A172 (cell line): ENCODE measurements at places on chromosomes 1 and 21. TPM values are rescaled to one million over a fixed set of nuclear protein-coding genes. Genes with fewer than 3 reads are reported as not detected.
A peak's percentile ranks its signal among the peaks of the same experiment; 100 is the strongest.

DNA sequence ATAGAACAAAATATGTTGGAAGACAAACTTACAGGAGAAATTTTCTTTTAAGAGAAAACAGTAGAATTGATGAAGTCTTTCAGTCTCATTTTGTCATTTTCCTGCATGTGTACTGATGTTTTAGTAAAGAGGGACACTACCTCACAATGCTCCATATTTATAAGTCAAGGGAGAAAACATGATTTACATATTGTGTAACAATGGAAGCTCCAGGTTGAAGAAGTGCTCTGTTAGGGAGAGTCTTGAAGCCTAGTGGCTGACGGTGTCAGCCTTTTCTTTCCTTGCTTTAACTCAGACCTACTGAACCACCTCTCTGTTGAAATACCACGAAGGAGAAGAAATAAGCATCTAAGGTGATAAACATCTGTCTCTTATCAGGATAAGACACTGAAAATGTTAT, 75.0 kb downstream of the C4BPA start:
- no peak for DNase-seq

GRCh38 chr1:67855961-67856360, 22.7 kb upstream of the GNG12 start:
- DNase-seq, result no peak

DNA sequence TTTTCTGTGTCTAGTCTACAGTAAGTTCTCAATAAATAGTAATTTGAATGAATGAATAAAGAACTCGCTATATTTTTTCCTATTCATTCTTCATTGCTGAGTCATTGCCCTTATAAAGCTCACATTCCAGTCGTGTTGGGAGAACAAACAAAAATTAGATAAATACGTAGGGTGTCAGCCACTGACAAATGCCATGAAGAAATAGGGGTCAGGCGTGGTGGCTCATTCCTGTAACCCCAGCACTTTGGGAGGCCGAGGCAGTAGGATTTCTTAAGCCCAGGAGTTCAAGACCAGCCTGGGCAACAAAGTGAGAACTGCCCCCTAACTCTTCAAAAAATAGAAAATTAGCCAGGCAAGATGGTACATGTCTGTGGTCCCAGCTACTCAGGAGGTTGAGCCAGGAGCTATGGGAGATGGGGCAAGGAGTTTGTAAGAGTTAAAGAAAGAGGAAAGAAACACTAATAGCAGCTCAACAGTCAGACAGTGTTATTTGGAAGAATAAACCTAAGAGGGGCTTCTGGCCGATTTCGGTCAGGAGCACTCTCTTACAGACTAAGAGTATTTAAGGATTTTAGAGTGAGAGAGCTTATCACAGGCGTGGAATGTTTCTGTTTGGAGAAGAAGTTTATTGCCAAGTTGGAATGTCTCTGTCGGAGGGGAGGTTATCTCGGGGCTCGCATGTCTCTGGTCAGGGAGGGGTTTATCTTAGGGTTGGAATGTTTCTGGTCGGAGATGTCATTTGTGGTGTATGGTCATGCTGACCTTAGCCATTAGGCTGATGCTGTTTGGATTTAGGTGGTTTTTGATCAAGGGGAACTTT, 1.8 kb upstream of the CHML start:
- DNase-seq, result peak; percentile 91

DNA sequence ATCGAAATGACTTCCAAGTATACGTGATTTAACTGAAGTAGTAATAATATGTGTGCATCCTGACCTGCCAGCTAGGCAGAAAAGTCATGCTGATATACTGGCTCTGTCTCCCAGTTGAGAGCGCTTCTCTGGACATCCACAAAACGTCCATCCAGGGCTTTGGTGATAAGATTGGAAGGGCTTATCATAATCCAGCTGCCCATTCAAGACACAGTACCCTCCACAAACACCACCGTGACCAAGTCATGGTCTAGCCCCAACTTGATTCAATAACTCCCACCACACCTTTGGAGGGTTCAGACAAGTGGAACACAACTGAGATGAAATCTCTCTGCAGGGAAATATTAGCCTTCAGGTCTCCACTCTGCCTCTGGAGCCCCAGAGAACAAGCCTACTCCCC, 76.2 kb downstream of the CD46 start:
- DNase-seq, result no peak

GRCh38 chr1:75985827-75986226, 53.6 kb upstream of the ASB17 start:
- DNase-seq, result no peak

DNA sequence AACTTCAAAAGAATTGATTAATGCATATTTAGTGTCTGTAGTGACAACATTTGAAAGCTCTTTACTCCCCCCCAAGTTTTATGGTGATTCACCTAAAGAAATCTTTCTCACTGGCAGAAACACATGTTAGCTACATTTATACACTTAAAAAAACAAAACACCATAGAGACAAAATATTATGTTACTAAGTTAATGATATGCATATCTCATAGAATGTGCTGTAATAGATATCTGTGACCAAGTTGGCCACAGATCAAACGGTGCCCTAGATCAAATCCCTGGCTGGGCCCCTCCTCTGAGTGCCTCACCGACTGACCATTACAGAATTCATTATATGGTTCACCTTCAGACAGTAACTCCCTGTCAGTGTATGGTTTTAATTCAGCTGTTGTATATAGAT, 322.1 kb upstream of the LYPLAL1 start:
- no peak for DNase-seq

DNA sequence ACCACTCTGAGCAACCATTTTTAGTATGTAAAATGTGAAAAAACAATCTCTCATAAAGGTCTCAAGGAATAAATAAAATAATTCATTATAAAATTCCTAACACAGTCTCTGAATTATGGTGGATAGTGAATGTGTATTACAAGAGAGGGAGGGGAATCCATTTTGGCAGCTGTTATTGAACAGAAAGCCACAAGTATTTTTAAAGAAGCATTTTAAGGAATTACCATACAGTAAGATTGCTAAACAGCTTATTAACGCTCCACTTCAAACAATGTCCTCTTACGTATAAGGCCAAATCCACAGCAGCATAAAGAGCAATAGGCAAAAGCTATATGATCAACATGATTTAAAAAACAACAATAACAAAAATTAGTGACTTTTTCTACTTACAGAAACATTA, 18.4 kb downstream of the PIGK start:
- no peak for DNase-seq

GRCh38 chr1:33302325-33302724, 18.6 kb downstream of the A3GALT2 start:
- no peak for DNase-seq

GRCh38 chr21:16345757-16346156, 616.0 kb downstream of the USP25 start:
- DNase-seq, result no peak

- DNase-seq, result no peak
Measured at GRCh38 chr21:27132266-27132665, 165.4 kb upstream of the ADAMTS5 start.

DNA sequence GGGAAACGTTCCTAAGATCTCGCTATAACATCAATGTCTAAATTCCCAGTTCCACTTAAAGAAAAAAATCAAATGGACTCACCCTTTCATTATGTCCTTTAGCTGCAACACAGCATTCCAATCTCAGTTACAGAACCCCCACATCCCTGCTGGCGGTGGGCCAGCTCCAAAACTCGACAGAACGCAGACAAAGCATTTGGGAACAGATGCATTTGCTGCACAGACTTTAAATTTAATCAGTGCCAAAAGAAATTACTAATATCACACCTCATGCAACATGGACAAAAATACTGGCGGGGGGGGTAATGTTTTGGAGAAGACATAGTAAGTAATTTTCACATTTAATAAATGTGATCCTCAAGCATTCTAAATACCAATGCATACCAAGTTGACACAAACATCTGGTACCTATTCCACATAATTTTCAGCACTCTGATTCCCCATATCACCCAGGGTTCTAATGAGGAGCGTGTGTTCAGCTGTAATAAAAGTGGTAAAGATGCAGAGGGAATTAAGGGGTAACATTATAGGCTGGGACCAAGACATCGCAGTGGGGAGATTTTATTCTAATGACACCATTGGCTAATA, 79.7 kb downstream of the TGFBR3 start:
- DNase-seq, result no peak

DNA sequence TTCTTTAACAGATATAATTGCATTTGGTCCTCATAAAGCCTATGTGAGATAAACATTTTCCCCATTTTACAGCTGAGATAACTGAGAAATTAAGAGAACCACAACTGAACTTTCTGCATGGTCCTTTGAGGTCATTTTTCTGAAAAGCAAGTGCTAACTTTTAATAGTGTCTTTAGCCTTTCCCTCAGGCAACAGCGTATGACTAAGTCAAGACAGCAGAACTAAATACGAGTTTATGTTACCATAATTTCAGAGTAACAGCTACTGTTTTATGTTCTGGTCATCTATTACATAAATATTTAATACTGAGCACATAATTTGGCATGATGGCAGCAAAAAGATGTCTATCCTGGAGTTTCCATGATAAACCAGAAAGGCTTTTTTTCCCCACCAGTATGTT, 95.6 kb downstream of the OLFML2B start:
- no peak for DNase-seq

DNA sequence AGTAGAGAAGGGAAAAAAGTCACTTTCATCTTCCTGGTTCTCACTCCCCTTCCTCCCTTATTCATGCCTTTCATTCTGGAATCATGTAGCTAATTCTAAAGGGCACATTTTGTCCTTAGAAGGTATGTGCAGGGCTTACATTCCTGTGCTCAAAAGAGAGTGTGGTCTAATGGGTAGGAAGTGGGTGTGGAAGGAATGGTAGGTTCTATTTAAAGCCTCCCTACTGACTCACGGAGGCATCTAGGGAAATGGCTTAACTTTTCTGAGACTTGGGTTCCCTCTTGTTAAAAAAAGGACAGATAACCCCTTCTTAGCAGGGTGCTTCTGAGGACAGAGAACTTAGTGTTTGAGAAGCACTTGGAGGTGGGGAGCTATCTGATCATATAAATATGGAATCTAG, 249.3 kb upstream of the DUSP10 start:
- DNase-seq, result peak; percentile 57

DNA sequence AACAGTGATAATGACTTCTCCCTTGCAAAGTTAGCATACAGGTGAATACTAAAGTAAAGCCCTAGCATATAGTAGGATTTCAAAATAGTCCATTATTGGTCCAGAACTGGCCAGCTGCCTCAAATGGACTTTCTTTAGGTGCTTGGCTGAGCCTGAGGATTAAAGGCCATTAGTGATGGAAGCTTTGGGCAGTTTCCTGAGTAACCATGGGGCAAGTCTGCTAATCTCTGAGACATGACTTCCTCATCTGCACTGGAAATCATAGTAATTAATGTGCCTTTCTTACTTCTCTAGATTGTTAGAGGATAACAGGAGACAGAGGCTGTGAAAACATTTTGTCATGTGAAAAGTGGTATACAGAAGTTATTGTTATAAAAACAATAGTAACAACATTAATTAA, 156.5 kb upstream of the UBE2U start:
- no peak for DNase-seq

- no peak for DNase-seq
Measured at GRCh38 chr1:228839656-228840055, 104.4 kb downstream of the RHOU start.

The ZNF593OS gene
- total RNA-seq, result not detected in 2 replicates

The SELL gene
- not detected in 2 replicates for total RNA-seq

The LRRC71 gene
- total RNA-seq, result not detected in 2 replicates

The IVL gene
- total RNA-seq, result not detected in 2 replicates

The FCRL1 gene
- total RNA-seq, result not detected in 2 replicates

The HHIPL2 gene
- 5.8 and 10.4 TPM in 2 replicates for total RNA-seq

The PEX11B gene
- total RNA-seq, result 40.8 and 41.8 TPM in 2 replicates

The PRKAA2 gene
- 4.0 and 4.8 TPM in 2 replicates for total RNA-seq

The EDARADD gene
- 0.53 TPM in 1 of 2 replicates, not detected in the other for total RNA-seq

The C4BPA gene
- total RNA-seq, result not detected in 2 replicates

The TPTE gene
- total RNA-seq, result 1.2 and 2.5 TPM in 2 replicates
